Activated CD4-positive, alpha-beta T cell treated with anti-CD3 and anti-CD28 coated beads for 24 hours (primary cell): ENCODE measurements at places on chromosomes 4 and X.

DNA sequence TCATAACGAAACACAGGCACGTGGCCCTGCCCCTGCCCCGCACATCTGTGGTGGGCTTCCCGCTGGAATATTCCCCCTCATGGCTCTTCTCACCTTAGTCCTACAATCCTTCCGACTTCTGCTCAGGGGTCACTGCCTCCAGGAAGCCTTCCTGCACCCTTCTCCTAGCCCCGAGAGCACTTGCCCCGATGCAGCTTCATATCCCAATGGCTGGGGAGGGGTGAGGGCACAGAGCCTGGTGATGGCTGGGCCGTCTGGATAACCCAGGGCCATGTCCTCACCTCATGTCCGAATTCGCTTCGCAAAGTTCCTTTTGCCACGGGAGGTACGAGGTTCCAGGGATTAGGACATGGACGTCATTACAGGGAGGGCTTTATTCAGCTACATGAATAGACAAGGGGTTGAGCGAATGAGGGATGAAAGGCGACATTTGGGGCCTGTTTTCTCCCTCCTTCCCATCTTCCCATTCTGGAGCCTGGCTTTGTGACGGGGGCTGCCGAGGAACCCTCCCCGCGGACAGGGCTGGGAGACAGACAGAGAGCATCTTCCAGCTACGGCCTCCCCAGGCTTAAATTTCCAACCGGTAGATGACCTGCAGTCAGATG is 35.5 kb upstream of the HMX1 start:
- no peak for DNase-seq

DNA sequence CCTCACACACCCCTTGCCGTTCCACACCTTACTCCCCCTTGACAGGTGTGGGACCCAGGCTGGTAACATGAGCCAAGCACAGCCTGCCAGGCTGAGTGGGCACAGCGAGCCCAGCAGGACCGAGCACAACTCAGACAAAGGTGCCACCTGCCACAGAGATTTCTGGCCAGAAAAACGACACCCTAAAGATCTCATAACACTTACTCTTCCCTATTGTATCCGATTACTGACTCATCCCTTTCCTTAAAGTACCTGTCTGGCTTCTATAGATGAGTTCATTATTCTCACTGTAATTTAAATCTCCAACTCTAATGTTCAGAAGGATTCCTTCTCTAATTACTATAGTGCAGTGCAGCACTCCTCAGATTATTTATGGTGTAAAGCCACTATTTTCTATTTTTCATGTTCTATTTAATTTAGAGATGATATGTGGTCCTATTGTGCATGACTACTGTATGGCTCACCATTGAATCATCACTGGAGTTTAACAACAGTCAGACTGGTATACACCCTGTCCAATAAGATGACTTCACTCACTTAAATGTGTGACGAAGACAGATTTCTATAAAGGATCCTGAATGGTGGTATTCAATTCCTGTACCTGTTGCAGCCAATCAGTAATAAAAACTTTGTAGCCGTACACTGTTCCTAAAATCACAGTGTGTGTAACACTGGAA is 7.6 kb upstream of the SYTL5 start:
- no peak for DNase-seq

- no peak for DNase-seq
Measured at GRCh38 chr4:80249144-80249543, 17.3 kb upstream of the FGF5 start.

- DNase-seq, result no peak
Measured at GRCh38 chr4:186900232-186900900, 176.7 kb upstream of the FAT1 start.

- no peak for DNase-seq
Measured at GRCh38 chr4:3122081-3122563, 47.6 kb downstream of the HTT start.
